Keratinocyte (primary cell): ENCODE measurements at places on chromosomes 11 and 22. TPM values are rescaled to one million over a fixed set of nuclear protein-coding genes. Genes with fewer than 3 reads are reported as not detected.
A peak's percentile ranks its signal among the peaks of the same experiment; 100 is the strongest.

The RAC2 gene
- polyA plus RNA-seq: 71.9 to 128 TPM (median 78.6 TPM) in 3 replicates

DNA sequence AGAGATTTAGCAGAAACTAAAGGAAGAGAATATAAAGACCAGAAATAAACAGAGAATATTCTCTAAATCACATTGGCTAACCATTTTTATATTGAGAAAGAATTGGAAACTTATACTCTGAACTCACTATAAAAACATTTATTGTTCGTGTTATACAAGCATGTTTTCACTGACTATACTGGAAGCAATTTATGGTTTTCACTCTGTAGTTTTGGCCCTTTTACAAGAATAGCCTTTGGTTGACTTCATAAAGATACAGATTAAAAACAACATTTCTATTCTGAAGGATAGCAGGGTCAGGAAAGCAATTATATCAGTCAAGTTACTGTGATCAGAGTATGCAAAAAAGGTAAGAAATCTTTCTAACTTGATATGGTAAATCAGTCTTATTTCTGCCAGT lies 965.7 kb upstream of the FAT3 start:
- H3K27ac ChIP-seq: no peak overlapping the region
- no peak overlapping the region for H3K4me3 ChIP-seq
- no peaks in the 10 kb centered on the region for H3K27me3 ChIP-seq
- no peaks in the 10 kb centered on the region for H3K36me3 ChIP-seq
- no peak for DNase-seq

- peaks cover 33% of the 10 kb centered on the region for H3K4me1 ChIP-seq
- no peaks in the 10 kb centered on the region for H3K27me3 ChIP-seq
- H3K4me3 ChIP-seq: no peak overlapping the region
- no peak for DNase-seq
- H3K36me3 ChIP-seq: no peaks in the 10 kb centered on the region
These were observed 119.4 kb downstream of the GALNT18 start for GRCh38 chr11:11502263-11502861.

DNA sequence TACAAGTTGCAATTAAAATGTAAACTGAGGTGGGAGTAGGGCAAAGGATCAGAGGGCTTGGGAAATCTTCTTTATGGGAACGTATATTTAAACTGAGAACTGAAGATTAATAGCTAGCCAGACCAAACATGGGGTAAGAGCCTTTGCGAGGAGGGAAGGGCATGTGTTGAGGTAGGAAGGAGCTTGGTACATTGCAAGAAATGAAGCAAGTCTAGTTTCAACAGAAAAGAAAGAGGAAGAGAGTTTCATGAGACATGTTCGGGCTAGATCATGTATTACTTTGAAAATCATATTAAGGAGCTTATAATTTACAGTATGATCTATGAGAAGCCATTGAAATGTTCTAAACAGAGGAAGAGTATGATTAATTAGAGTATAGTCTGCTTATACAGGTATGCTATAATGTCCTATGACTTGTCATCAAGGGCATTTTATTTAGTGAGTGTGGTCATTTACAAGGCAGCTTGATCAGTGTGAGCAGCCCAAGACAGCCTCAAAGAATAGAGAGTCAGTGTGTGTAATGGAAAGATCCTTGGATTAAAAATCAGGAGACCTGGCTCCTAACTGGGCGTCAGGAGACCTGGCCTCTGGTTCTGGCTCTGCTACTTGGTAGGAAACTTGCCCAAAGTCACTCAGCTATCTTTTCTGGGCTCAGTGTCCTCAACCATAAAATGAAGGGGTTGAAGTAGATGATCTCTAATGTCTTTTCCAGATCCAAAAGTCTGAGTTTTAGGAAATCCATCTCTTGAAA lies 10.9 kb downstream of the GAS2 start:
- H3K4me1 ChIP-seq: no peaks in the 10 kb centered on the region
- no peak overlapping the region for H3K27ac ChIP-seq
- H3K4me3 ChIP-seq: no peak overlapping the region
- H3K36me3 ChIP-seq: no peaks in the 10 kb centered on the region

DNA sequence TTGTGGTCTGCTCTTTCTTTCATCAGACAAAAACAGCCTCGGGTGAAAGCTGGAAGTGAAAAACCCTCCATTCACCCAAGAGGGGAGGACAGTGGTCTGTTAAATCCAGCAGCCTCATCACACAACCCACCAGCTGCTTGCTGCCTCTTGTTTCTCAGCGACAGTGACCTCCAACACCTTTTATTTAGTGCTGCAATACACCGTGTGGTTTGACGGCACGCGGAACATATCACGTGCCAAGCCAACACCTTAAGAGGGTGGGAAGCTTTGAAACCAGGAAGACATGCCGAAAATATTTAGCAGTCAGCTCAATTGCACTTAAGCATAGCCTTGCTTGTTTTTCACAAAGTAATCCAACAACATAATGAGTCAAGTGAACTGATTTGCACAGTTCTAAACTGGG lies 39.8 kb upstream of the POGLUT3 start:
- peaks cover 30% of the 10 kb centered on the region for H3K4me1 ChIP-seq
- no peaks in the 10 kb centered on the region for H3K27me3 ChIP-seq
- peak overlapping the region; percentile 75 for H3K27ac ChIP-seq

DNA sequence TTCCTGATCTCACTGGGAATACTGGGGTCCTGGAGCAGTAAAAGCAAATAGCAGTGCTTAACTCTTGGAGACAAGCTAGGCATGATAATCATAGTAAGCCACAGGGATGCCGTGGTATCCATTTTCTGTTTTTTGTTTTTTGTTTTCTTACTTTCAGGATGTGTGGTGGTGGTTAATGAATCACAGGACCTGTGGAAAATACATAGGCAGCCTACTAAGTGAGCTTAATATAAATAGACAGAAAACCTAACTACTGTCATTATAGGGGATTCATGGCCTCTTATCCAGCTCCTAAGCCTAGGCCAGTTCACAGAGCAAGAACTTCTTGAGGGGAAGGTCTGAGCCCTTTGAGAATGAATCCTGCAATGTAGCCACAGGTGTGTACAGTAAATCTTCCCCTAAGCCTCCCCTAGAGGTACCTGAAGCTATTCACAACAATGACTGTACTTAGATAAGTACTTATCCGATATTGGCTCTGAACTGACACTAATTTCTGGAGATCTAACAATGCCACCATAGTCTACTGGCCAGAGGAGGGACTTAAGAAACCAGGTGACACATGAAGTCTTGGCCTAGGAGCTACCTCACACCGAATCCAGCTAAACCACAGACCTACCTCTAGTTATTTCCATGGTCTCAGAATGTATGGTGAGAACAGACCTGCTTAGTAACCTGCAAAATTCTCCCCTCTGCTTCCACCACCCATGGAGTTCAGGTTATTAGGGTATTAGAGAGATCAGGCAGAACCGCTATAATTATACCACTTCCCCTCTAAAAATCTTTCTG lies 83.6 kb downstream of the ENTHD1 start:
- no peak overlapping the region for H3K4me3 ChIP-seq
- no peak overlapping the region for H3K27ac ChIP-seq
- peaks cover 9% of the 10 kb centered on the region for H3K27me3 ChIP-seq
- no peak for DNase-seq
- H3K36me3 ChIP-seq: no peaks in the 10 kb centered on the region

The BAIAP2L2 gene
- 2.3 to 4.8 TPM (median 3.2 TPM) in 3 replicates for polyA plus RNA-seq

The MFRP gene
- not detected in 3 replicates for polyA plus RNA-seq

The PNPLA5 gene
- polyA plus RNA-seq: not detected in 3 replicates

The OR52K1 gene
- not detected in 3 replicates for polyA plus RNA-seq

The HBG2 gene
- 0.50 to 0.73 TPM (median 0.61 TPM) in 3 replicates for polyA plus RNA-seq

DNA sequence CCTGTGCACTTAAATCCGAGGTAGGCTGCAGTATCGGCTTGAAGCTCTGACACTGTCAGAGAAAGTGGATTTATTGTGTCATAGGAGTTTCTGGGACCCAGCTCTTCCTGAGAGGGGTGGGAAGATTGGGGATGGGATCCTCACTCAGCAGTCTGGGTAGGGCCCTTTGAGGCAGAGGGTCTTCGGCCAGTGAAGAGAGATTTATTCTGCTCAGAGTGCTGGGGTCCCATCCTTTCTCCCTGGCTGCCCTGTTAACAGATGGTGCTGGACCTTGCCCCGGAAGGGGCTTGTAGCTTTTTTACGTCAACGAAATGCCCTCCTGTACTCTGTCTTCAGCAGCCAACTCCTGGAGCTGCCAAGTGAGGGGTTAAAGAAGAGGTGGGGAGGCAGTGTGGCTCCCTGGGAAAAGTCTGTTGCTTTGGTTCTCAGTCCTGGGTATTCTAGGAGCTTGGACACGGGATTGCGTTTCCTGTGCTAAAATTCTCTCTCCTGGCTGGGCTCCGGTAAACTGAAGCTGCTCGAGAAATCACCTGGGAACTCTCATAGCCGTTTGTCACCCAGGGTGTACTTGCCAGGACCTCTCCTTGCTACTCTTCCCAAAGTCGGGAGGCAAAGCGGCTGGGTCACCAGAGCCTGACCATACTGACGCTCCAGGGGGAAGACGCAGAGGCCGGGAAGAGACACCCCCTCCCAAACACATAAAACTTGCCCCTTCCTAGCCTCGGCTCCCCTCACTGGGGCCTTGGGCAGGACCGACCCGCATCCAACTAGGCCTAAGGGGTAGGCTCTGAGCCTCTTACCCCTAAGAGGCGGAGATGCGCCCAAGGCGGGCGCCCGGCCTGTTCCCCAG lies 806 bp upstream of the SMDT1 start:
- H3K4me3 ChIP-seq: peak overlapping the region; percentile 55
- H3K36me3 ChIP-seq: no peaks in the 10 kb centered on the region
- peak overlapping the region; percentile 96 for H3K27ac ChIP-seq
- no peaks in the 10 kb centered on the region for H3K27me3 ChIP-seq

GRCh38 chr11:128470081-128470480 lies 117.3 kb downstream of the ETS1 start:
- H3K4me1 ChIP-seq: peaks cover 12% of the 10 kb centered on the region
- H3K36me3 ChIP-seq: peaks cover 17% of the 10 kb centered on the region
- DNase-seq: no peak
- H3K27me3 ChIP-seq: no peaks in the 10 kb centered on the region
- H3K27ac ChIP-seq: no peak overlapping the region
- H3K4me3 ChIP-seq: no peak overlapping the region

GRCh38 chr11:75326439-75326810 lies 25.0 kb downstream of the ARRB1 start:
- no peak for DNase-seq
- H3K27ac ChIP-seq: peak overlapping the region; percentile 68
- no peaks in the 10 kb centered on the region for H3K36me3 ChIP-seq

The ANO5 gene
- 0.01 TPM in 1 of 3 replicates, not detected in the others for polyA plus RNA-seq

- H3K4me3 ChIP-seq: no peak overlapping the region
- no peak for DNase-seq
- H3K36me3 ChIP-seq: peaks cover 13% of the 10 kb centered on the region
- no peaks in the 10 kb centered on the region for H3K27me3 ChIP-seq
- H3K27ac ChIP-seq: no peak overlapping the region
These were observed 11.1 kb downstream of the PPP6R3 start for GRCh38 chr11:68471360-68472340.

- no peak for DNase-seq
- H3K36me3 ChIP-seq: no peaks in the 10 kb centered on the region
- no peak overlapping the region for H3K27ac ChIP-seq
- no peak overlapping the region for H3K4me3 ChIP-seq
These were observed 19.1 kb upstream of the KCNJ11 start for GRCh38 chr11:17407575-17407974.

The CDC42BPG gene
- polyA plus RNA-seq: 2.2 to 4.0 TPM (median 2.5 TPM) in 3 replicates

The SLC6A5 gene
- polyA plus RNA-seq: not detected in 3 replicates

DNA sequence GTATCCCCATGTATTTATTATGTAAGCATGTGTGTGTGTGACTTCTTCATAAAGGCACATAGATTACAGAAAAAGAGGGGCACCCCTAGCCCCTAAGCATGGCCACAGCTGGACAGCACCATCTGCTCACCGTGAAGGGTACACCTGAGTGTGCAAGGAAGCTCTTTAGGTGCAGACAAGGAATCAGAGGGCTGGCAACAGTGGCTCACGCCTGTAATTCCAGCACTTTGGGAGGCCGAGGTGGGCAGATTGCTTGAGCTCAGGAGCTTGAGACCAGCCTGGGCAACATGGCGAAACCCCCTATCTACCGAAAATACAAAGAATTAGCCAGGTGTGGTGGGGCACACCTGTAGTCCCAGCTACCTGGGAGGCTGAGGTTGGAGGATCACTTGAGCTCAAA lies 56.3 kb downstream of the DGCR2 start:
- H3K4me1 ChIP-seq: peaks cover 14% of the 10 kb centered on the region
- H3K27me3 ChIP-seq: no peaks in the 10 kb centered on the region
- no peak overlapping the region for H3K27ac ChIP-seq
- H3K36me3 ChIP-seq: peaks cover 39% of the 10 kb centered on the region

The EXPH5 gene
- 7.9 to 19.0 TPM (median 11.7 TPM) in 3 replicates for polyA plus RNA-seq

The EFCAB6 gene
- 0.18 to 0.31 TPM (median 0.27 TPM) in 3 replicates for polyA plus RNA-seq

GRCh38 chr11:126026579-126026978 lies 36.1 kb downstream of the CDON start:
- H3K4me1 ChIP-seq: no peaks in the 10 kb centered on the region
- H3K36me3 ChIP-seq: no peaks in the 10 kb centered on the region
- no peak overlapping the region for H3K4me3 ChIP-seq
- no peak for DNase-seq

DNA sequence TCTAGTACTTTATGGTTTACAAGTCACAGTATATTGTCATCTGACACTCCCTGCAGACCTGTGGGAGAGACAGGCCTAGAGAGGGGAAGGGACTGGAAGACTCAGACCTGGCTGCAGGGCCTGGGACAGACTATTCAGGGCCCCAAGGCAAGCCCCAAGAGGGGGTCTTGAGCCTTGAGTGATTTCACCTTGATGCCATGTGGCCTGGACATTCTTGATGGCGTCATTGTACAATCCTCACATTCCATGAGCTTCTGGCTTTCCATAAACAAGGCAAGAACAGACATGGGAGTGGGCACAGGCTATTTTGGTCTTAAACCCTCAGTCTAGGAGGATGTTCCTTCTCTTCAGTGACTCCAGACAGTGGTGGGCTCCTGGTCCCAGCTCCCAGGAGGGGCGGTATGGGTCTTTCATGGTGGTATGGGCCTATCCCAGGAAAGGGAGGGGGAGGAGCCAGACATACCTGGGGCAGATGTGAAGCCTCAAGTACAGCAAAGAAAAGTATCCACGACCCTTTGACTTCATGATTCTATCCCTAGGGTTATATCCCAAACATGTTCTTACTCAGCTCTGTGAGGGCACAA lies 1.8 kb upstream of the TBC1D10A start:
- no peaks in the 10 kb centered on the region for H3K27me3 ChIP-seq
- DNase-seq: no peak
- no peak overlapping the region for H3K27ac ChIP-seq
- no peak overlapping the region for H3K4me3 ChIP-seq

The OR5T2 gene
- not detected in 3 replicates for polyA plus RNA-seq

The RANGAP1 gene
- 85.9 to 119 TPM (median 108 TPM) in 3 replicates for polyA plus RNA-seq

GRCh38 chr11:125155100-125155444 lies 9.5 kb upstream of the PKNOX2 start:
- no peak overlapping the region for H3K4me3 ChIP-seq
- peaks cover 8% of the 10 kb centered on the region for H3K27me3 ChIP-seq
- H3K27ac ChIP-seq: no peak overlapping the region
- no peak for DNase-seq
- no peaks in the 10 kb centered on the region for H3K4me1 ChIP-seq
- no peaks in the 10 kb centered on the region for H3K36me3 ChIP-seq

- H3K27me3 ChIP-seq: no peaks in the 10 kb centered on the region
- no peaks in the 10 kb centered on the region for H3K36me3 ChIP-seq
- H3K4me1 ChIP-seq: peaks cover 24% of the 10 kb centered on the region
These were observed 1.8 kb downstream of the SYTL2 start for GRCh38 chr11:85809191-85809590.
